ENCODE measurements at places on chromosomes 4 and X.

DNA sequence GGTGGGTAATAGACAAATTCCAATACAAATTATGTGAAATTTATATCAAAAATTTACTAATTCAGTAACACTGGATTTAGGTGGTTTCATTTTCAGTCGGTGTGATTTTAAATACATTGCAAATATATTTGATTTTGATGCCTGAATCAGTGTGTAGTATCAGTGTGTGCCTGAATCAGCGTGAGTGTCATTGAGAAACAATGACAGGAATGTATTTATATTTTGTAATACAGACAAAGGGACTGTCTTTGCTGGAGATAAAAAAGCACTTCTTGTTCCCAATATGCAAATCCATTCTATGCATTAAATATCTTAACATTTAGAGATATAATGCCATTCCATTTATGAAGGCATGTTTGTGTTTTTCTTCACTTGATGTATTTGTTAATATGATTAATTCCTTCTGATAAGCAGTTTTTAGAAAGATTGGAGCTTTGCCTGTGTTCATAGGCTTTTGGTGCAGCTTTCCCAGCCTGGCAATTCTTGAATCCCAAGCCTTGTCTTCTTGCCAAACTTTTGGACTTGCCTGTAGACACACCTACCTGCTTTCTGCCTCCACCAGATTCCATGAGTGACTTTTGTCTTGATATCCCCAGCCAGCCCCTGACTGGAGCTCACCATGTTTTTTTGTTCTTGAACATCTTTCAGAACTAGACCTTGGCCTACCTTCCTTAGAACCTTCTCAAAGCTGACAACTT, 243.8 kb downstream of the ADGRL3 start:
- no peak for DNase-seq

DNA sequence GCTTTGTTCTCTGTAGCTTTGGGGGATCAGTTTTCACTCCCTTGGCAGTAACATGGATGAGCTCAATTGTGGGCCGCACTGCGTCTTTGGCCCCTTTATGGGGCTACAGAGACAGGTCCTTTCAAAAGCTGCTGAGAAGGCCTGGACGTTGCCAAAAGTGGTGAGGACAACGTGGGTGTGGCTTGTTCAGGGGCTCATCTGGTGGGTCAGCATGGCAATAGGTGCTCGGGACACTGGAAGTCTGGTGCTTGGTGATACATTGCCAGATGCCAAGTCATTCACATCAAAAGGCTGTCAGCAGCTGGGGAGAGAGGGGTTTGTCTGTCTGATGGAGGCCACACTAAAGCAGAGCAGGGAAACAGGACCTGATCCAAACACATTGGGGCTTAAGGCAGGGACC, 149.8 kb upstream of the EOLA2 start:
- DNase-seq, result no peak

- no peak for DNase-seq
Observed at GRCh38 chr4:69764311-69764710, 3.9 kb upstream of the SULT1B1 start.

DNA sequence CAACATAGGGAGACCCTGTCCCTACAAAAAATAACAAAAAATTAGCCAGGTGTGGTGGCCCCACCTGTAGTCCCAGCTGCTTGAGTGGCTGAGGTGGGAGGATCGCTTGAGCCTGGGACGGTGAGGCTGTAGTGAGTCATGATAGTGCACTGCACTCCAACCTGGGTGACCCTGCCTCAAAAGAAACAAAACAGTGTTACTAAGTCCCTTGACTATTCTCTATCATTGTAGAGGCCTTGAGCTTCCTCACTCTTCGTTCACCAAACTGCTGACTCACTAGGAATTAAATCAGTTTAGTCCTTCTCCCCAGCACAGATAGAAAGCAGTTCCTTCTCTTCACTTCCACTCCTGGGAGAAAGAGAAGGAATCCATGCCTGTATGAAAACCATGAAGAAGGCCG, 14.5 kb downstream of the CDS1 start:
- no peak for DNase-seq

- DNase-seq, result no peak
Observed at GRCh38 chr4:70531981-70532380, 13.6 kb downstream of the AMTN start.

DNA sequence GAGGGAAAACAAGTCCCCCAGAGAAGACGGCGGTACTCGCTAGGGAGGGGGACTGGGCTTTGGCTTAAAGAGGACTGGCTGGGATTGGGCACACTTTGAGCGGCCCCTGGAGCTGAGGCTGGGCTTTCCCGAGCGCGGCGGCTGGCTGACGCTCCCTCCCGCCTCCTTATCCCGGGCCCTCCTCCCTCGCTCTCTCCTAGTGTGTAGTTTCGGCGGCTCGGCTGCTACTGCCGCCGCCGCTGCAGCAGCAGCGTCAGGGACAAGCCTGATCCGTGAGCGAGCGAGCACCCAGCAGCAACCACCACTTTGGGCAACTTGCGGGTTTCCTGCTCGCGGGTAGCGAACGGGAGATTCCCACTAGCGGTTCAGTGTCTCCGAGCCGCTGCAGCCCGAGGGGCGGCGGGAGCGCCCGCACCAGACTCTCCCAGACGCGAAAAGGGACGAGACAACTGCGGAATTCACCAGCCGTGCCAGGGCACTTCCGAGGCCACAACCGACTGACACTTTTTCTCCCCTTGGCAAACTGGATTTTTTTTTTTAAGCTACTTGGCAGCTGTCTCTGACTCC, 632 bp upstream of the PCDH7 start:
- no peak for DNase-seq

DNA sequence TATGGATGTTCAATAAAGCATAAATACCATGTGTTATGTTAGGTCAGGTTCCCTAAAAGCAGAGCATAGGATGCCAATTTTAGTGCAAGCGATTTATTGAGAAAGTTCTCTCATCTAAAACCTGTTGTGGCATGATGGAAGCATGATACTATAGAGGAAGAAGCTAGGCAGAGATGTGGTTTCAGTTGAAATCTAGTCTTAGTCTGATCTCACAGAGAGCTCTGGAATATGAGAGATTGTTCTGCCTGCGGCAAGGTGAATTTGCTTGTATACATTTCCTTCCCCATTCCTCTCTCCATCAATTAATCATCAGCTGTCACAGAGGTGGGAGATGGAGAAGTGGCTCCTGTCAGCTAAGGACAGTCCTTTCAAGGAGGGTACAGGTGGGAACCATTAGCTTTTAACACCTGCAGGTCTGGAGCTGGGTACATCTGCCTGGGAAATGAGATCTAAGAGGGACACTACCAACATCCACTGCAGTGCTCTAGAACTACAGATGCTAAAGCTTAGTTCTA, 252.4 kb downstream of the CFAP299 start:
- no peak for DNase-seq

- no peak for DNase-seq
Observed at GRCh38 chrX:626745-627509, 3.7 kb upstream of the SHOX start.

- DNase-seq, result no peak
Observed at GRCh38 chr4:139628184-139629012, 37.2 kb upstream of the MGST2 start.

DNA sequence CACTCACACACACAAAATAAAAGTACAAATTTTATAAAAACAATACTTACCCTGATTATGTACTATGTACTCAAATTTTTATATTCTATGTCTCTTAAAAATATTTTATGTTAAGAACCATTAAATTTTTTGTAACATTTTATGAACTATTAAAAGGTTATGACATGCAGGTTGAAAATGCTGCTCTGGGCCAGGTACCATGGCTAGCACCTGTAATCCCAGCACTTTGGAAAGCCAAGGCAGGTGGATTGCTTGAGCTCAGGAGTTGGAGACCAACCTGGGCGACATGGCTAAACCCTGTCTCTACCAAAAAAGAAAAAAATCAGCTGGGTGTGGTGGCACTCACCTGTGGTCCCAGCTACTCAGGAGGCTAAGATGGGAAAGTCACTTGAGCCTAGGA, 29.4 kb upstream of the SPINK2 start:
- no peak for DNase-seq

DNA sequence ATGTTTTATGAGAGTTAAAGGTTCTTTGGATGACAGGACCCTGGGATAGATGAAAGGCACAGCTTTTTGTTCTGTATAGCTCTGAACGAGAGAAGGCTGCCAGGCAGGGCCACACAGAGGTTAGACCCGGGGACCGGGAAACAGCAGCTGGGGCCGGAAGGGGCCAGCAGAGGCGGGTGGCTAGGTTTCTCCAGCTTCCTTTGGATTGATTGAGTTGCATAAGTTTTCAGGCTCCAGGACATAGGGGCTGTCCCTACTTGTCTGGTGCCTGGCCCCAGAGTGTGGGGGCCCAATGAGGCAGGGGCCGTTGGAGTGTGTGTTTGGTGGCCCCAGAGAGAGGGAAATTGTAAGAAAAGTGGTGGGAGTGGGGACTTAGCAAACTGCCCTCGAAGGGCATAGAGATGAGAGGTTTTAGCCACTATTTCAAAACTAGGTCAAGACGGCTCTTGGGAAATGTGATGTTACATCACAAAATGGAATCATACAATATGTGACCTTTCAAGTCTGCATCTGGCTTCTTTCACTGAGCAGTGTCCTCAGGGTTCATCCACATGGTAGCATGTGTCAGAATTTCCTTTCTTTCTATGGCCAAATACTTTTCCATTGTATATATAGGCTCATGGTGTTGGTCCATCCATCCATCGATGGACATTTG, 3.7 kb downstream of the ZFP92 start:
- peak; percentile 75 for DNase-seq

GRCh38 chr4:17811078-17811603, 362 bp downstream of the NCAPG start:
- DNase-seq, result no peak

- no peak for DNase-seq
Observed at GRCh38 chrX:144715337-144715736, 532.0 kb upstream of the SPANXN1 start.

GRCh38 chrX:71666240-71667223, 814 bp upstream of the LOC101059915 start:
- no peak for DNase-seq

DNA sequence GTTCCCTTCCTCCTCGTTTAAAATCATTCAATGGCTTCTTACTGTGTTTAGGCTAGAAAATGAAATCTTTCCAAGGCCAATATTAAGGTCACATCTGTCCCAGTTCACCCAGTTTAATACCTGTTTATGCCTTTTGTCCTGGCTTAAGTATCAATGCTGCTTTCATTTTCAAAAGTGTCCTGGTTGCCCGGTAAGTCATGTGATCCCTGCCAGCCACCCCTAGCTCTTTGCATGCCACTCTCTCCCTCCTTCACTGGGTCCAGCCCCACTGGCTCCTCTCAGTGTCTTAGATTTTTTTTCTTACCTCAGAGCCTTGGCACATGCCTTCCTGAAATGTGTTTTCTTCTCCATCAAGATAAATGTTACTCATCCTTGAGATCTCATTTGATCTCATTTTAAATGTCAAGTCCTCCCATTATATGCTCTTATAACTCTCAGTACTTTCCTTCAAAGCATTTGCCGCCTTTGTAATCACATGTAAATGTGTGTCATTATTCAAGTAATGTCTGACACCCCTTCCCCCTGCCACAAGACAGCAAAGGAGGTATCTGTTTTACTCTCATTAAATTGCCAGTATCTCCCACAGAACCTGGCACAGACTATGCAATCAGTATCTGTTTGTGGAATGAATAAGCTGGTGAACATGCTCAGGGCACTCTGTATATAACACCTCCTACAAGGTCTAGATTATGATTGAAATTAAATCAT, 472.5 kb upstream of the RPS6KA3 start:
- no peak for DNase-seq

DNA sequence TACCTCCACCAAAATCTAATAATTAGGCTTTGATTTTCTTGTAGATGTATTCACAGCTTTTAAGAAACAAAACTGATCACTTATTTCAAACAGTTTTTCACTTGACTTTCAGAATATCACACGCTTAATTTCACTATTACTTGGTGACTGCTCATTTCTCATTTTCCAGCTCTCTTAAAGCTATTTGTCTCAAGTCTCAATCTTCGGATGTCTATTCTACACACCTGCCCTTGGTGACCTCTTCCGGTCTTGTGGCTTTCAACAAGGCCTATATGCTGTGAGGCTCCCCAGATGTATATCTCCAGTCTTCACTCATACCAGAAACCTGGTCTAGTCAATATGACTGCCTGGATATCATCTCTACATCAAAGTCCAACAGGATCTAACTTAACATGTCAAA, 34.9 kb upstream of the ANXA10 start:
- DNase-seq, result no peak

- peak; percentile 47 for DNase-seq
Observed at GRCh38 chr4:184843984-184844554, 18.3 kb upstream of the ACSL1 start.

DNA sequence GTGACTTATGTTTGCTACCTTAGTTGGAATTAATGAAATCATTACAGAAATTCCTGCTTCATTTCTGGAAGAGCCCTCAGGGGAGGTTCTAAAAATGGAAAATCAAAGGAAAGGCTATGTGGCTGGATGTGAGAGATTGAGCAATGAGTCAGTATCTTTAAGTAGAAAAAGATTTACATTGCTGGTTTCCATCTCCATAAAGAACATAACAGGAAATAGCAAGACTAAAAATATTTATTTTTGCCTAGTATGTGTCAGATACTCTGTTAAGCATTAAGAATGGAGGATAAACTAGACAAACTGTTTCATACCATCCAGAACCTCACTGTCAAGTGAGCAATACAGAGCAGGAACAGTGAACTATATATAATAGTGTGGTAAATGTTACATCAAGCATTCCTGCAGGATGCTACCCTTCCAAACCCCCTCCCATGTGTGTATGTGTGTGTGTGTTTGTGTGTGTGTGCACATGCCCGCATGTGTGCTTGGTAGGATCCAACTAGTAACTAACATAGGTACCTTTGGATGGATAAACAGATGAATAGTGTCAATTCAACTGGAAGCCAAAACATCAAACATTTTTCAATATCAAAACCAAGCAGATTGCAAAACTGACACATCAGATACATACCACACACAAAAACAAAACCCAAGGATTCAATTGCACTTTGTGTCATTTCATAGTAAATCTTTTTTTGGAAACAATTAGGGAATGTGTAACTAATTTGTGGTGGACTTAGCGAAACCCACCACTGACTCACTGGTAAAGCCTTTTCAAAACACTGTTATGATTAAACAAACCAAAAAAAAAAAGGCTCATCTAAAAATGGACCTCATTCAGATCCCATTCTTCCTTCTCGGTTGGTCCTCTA, 223.4 kb downstream of the SHROOM3 start:
- no peak for DNase-seq

DNA sequence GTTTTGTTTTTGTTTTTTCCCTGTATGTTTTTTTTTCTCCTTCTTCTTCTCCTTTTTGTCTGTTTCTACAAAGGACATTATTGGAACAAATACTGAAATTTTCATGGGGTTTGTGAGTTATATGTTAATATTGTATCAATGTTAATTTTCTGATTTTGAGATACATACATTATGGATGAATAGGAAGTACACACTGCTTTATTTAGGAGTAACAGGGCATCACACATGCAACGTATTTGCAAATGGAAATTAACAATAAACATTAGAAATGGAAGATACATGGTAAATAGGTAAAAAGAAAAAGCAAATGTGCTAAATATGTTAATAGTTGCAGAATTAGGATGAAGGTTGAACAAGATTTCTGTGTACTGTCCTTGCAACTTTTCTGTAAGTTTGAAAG, 477.2 kb upstream of the INTU start:
- DNase-seq, result no peak

- DNase-seq, result no peak
Observed at GRCh38 chrX:69076088-69076487, 89.2 kb downstream of the PJA1 start.

- DNase-seq, result no peak
Observed at GRCh38 chr4:75841641-75842520, 60.4 kb downstream of the PPEF2 start.

Measured in inflammatory macrophage (primary cell).